ENCODE measurements at places on chromosomes 11 and 22. TPM values are rescaled to one million over a fixed set of nuclear protein-coding genes. Genes with fewer than 3 reads are reported as not detected.

CTTN gene
- total RNA-seq: 364 TPM

SMPD1 gene
- total RNA-seq: 44.8 TPM

FGF4 gene
- 0.08 TPM for total RNA-seq

- no peak for DNase-seq
Observed at GRCh38 chr11:97072420-97072819, 682.6 kb downstream of the JRKL start.

- DNase-seq: no peak
Observed at GRCh38 chr11:60765355-60765754, 8.7 kb downstream of the MS4A15 start.

GRCh38 chr22:36204001-36204631 lies 2.5 kb upstream of the APOL4 start:
- DNase-seq: no peak

GRCh38 chr22:44573451-44573850 lies 75.4 kb upstream of the RTL6 start:
- no peak for DNase-seq

DNA sequence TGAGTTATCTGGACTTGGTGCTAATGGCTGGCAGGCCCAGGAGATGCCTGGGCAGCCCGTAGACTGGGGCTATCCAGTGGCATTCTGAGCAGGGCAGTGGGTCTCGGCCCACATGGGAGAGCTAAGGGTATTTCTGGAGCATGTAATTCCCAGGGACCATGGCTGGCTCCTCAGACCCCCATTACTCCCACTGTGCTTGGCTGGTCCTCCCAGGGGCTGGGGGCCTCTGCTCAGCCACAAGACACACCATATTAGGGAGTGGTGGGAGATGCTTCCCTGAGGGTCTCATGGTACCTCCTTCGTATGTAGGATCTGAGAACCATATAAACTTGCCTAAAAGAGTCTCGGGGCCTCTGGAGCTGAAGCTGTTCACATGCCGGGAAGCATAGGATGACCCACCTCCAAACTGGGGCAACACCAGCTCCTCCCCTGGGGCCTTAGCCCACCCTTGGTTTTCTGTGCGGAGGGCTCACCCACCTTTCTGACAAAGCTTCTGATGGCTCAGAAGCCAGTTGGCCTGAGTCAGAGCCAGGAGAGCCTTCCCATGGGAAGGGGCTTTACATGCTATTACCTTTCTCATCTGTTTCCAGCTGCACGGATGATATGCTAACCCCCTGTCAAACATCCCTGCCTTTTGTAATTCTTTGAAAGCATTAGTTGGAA lies 9.5 kb upstream of the FTH1 start:
- no peak for DNase-seq

DNA sequence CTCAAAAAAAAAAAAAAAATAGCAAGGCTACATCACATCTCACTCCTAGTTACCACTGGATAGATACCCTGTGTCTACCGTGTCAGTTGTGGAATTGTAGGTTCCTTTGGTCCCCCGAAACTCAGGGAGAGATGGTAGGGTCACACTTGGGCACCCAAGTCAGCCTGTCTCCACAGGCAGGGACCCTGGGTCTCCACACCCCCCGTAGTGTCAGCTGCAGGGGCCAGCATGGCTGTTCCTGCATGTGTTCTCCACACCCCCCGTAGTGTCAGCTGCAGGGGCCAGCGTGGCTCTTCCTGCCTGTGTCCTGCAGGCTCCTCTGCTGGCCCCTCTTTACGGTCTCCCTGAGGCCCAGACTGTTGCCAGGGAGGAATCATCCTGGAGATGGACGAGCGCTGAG lies 282.1 kb downstream of the BRD1 start:
- DNase-seq: no peak

DNA sequence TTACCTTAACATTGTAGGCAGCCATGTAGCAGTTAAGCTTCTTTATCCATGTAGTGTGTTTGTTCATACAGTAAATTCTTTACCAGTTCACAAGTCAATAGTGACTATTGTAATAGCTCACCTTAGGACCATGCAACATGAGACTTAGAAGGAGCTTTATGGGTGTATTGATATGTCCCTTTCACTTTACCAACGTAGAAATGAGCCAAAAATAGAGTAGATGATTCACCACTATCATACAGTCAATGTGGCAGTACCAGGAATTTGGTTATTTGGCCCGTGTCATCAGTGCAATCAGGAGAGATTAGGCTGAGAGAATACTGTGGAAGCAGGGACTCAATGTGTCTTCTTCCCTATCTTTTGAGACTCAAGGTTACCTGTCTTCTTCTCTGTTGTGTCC lies 4.7 kb downstream of the ZDHHC13 start:
- peak; percentile 10 for DNase-seq

- no peak for DNase-seq
Observed at GRCh38 chr11:107961480-107961879, 33.2 kb downstream of the RAB39A start.

DNA sequence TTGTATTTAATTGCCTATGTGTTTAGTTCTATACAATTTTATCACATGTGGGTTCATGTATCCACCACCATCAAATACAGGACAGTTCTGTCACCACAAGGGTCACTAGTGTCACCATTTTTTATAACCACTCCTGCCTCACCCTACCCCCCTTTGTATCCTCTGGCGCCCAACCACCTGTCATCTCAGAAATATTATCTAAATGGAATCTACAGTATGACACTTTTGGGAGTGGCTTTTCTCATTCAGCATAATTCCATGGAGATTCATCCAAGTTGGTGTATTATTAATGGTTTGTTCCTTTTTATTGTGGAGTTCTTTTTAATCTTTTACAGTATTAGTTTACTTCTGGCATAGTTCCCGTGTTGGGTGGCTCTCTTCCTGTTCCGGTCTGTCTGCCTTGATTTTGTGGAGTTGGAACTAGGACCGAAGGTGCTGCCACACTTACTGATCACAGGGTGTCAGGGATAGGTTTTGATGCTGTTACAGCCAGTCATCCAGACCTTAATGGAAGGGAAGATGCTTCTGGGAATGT lies 58.5 kb downstream of the TNRC6B start:
- DNase-seq: no peak

DNA sequence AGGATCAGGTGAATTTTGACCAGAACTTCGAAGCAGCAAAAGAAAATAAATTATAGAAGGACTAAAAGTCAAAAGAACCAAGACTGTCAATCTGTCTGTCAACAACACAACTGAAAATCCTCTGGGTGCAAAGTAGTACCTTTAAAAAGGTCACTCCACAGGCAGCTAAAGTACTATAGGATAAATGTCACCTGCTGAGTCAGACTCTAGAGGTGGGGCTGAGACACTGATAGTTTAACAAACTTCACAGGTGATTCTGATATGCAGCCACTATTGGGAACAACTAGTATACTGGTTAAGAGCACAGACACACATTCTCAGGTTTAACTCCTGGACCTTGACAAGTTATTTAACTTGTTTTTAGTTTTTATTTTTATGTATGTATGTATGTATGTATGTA lies 107.3 kb downstream of the FCHSD2 start:
- DNase-seq: no peak

- DNase-seq: peak; percentile 59
Observed at GRCh38 chr22:32469799-32470212, 4.8 kb upstream of the FBXO7 start.

Measured in fibroblast of the aortic adventitia (primary cell).